ENCODE measurements at places on chromosomes 3 and 15.

GRCh38 chr15:73782344-73782959, 29.3 kb upstream of the INSYN1 start:
- peak; percentile 72 for DNase-seq

GRCh38 chr3:127699416-127700300, 26.9 kb downstream of the ABTB1 start:
- DNase-seq = peak; percentile 4

GRCh38 chr15:35595656-35596055, 49.7 kb upstream of the DPH6 start:
- DNase-seq = no peak

DNA sequence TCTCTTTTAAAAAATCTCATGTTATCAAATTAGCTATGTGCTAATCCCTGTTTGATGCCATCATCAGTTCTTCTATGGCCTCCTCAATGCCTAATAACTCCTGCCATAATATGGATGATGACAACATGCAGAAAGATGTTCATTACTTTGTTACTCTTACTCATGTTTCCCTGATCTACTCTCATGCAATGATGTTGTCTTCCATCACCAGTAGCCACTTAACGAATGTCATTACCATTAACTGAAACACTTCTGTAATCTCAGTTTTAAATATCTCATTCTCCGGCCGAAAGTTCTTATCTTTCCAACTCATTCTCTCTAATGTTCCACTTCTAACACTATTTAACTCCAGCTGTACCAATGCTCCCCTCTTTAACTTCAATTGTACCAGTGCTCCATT, 1187.7 kb downstream of the OTOL1 start:
- no peak for DNase-seq

DNA sequence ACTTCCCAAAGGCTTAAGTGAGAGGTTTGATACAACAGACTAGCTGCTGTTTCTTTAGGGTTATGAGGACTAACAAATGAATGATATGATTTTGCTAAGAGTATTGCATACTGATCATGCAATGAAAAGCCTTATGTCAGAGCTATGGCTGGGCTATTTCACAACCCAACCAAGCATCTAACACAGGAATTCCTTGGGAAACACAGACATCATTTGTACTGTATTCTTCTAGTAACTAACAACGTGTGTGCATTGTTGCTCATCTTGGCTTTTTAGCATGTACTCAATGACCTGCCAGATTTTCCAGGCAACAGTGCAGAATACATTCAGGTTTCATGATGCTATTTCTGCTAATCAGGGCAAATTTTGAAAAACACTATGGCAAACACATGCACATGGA, 19.3 kb downstream of the PDZRN3 start:
- DNase-seq = no peak

DNA sequence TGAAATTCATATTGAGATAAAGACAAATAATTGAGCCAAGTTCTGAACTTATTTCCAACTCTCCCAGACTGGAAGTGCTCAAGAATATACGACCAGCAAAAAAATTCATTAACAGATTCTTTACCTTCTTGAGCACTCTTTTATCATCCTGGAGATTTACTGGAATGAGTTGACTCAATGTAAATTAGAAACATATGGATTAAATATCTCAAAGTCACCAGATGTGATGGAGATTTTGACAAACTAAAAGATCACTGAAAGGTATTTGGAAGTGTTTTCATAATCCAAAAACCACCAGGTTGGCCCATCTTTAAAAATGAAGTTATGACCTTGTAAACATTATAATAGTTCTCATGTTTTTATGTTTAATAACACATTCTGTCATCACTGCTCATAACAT, 433.2 kb upstream of the RASGRP1 start:
- DNase-seq = no peak

- DNase-seq = no peak
Measured at GRCh38 chr3:1406250-1406649, 313.4 kb downstream of the CNTN6 start.

DNA sequence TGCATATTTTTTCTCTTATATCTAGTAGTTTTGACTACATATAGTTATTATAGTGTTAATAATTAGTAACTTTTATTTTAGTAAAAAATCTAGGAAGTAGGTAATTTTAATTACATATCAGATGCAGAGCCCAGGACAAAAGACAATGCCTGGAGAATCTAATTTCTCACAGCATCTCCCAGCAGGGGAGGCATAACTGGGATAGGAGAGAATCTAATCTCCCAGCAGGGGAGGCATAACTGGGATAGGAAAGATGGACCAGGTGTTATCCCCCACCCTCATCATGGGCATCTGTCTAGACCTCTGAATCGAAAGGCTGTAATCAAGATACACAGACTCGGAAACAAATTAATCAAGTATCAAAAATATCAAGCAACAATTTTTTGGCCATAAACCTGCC, 58.2 kb downstream of the OSTN start:
- DNase-seq = no peak

- DNase-seq = peak; percentile 76
Measured at GRCh38 chr3:143134471-143134870, 14.9 kb downstream of the CHST2 start.

- DNase-seq = no peak
Measured at GRCh38 chr3:52458031-52458760, 2.8 kb downstream of the NISCH start.

DNA sequence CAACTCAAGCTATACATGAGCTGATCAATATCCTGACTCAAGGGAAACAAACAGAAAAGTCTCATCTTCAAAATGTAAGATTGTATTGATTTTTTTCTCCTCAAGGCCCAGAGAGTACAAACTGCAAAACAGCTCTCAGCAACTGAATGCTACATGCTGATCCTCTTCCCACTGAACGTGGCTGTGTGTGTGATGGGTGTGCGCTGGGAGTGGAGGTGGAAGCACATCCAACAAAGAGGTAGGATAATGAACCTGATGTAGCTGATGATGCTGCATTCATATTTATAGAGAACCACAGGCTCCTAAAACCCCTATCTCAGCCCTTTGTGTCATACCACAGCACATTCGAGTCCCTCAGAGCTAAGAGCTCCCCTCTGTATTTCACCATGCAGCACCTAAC, 56.8 kb downstream of the GABRB3 start:
- no peak for DNase-seq

DNA sequence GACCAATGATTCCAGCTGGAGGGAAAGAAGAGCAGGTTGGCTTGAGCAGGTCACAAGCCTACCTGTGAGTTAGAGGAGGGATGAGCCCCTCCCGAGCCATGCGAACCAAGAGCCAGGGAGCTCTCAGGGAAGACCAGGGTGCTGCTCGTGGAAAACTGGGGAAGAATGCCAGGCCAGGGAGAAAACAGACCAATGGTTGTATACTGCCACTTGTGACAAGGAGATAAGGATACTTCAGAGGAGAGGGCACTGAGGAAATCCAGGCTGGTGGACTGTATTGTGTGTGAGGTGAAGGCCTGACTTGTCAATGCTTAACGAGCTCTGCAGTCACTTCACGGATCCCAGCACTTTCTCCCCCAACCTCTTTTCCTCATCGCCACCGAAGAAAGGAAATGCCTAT, 177.7 kb downstream of the SSR3 start:
- no peak for DNase-seq

- no peak for DNase-seq
Measured at GRCh38 chr15:31364301-31365031, 37.8 kb downstream of the KLF13 start.

- no peak for DNase-seq
Measured at GRCh38 chr3:45746777-45747622, 49.3 kb downstream of the SLC6A20 start.

- no peak for DNase-seq
Measured at GRCh38 chr3:140440446-140440845, 237.4 kb upstream of the TRIM42 start.

DNA sequence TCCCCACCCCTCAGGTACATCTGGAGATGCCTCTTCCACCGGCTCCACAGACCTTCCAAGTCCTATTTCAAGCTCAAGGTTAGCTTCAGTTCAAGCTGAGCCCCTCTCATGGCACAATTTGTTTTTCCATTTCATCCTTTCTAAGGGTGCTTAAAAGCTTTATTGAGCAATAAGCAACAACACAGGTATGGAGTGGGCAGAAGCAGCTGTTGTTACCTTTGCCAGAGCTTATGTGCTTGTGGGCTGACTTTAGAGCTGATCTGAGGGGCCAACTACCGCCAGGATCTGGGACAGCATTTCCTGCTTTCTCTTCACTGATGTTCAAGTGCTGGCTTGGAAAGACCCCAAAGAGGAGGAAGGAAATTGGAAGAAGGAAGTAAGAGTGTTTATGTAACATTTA, 140.0 kb upstream of the KLHL25 start:
- DNase-seq = peak; percentile 15

- DNase-seq = no peak
Measured at GRCh38 chr15:43104426-43104825, 1.4 kb downstream of the UBR1 start.

DNA sequence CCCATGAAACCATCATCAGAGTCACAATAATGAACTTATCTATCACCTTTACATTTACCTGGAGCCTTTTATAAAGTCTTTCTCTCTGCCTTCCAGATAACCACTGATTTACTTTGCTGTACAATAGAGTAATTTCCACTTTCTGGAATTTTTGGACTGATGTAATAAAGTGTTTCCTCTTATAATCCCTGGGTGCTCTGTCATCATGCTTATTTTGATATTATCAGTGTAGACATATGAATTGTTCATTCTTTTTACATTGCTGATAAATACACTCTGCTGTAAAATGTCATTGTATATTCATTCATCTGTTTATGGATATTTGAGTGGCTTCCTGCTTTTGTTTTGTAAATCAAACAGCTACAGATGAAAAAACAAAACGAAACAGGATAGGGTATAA, 27.0 kb upstream of the IREB2 start:
- DNase-seq = peak; percentile 5

GRCh38 chr3:30770387-30770786, 124.1 kb downstream of the GADL1 start:
- no peak for DNase-seq

GRCh38 chr15:48965972-48966371, 2.3 kb upstream of the SHC4 start:
- no peak for DNase-seq

DNA sequence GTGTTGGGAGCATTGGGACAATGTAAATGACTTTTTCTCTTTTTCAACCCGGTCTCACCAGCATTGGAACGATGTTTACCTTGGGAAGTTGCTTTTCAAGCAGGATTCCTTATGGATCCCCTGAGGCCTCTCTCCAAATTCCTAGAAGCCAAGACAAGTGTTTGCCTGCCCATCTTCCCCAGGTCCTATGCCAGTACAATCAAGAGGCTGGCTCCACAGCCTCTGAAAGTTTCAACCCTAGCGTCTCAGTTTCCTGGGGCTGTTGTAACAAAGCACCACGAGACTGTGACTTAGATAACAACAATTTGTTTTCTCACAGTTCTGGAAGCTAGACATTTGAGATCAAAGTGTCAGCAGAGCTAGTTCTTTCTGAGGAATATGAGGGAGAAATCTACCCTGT, 347.2 kb upstream of the UMPS start:
- DNase-seq = peak; percentile 23

- DNase-seq = no peak
Measured at GRCh38 chr3:177337541-177338331, 140.5 kb upstream of the TBL1XR1 start.

DNA sequence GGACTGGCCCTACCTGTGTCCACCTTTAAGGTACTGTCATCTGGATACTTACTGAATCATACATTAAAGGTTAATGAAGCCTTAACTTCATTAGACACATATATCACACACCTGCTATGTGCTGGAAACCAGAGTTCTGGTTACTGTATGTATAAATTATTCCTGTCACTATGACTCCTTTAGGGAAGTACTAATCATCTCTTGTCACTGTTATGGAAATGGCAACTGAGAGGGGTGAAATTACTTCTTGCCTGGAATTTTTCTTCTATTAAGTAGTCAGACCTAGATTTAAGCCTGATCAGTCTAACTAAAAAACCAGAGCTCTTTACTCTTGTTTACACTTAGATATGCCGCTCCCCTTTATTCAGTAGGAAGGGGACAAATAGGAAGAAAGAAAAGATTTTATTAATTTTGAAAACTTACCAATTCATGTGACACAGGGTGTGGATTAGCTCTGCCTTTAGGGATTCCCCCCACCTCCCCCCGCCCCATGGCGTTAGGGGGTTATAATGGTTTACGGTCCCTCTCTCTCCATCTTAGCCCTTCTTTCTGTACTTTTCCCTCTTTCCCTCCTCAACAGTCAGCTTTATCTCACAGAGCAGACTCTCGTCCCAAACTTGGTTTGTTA, 152.5 kb downstream of the KLHL25 start:
- no peak for DNase-seq

Measured in DMS79 treated with DMSO at 0.1 percent for 48 hours (cell line).